ENCODE measurements at places on chromosomes 6 and 20.
A peak's percentile ranks its signal among the peaks of the same experiment; 100 is the strongest.

GRCh38 chr6:126914801-126915200 lies 203.7 kb upstream of the RSPO3 start:
- no peak for DNase-seq

DNA sequence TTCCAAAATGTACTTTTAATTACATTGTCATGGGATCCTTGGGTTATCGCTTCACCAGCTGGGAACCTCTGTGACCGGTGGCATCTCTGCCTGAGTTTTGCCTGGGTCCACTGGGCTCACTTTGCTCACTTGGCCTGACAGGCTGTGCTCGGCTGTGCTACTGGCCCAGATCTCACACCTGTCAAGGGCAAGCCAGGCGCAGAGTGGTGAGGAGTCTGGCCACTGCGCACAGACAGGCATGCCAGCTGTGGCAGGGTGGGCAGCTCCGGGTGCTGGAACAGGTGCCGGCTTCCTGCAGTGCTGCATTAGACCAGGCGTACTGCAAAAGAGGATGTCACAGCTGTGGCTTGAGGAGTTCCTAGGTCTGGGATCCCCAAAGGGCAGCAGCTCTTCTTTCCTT lies 489.8 kb downstream of the TENT5A start:
- DNase-seq = no peak

DNA sequence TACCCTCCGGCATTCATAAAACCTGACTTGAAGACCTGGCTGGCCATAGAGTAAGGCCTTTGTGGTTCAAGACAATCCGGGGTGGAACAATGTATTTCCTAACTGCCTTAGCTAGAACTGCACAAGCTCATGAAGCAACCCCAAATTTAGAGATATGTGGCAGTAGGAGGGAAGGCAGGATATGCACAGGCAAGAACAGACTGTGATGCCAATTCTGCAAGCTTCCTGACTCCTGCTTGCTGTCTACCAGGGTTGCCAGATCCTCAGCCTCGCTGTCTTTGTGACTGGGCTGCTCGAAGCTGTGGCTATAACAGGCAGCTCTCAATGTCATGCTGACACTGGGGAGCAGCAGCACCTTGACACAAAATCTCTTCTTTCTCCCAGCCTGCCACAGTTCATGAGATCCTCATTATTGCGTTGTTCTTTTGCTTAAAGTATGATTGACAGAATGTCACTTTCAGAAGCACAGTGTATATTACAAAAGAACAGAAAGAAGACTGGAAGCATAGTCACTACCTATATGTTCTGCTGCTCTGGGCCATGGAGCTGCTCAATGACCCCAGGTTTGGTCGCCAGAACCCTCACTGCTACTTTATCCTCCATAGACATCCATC lies 18.3 kb upstream of the SHLD1 start:
- DNase-seq = no peak

DNA sequence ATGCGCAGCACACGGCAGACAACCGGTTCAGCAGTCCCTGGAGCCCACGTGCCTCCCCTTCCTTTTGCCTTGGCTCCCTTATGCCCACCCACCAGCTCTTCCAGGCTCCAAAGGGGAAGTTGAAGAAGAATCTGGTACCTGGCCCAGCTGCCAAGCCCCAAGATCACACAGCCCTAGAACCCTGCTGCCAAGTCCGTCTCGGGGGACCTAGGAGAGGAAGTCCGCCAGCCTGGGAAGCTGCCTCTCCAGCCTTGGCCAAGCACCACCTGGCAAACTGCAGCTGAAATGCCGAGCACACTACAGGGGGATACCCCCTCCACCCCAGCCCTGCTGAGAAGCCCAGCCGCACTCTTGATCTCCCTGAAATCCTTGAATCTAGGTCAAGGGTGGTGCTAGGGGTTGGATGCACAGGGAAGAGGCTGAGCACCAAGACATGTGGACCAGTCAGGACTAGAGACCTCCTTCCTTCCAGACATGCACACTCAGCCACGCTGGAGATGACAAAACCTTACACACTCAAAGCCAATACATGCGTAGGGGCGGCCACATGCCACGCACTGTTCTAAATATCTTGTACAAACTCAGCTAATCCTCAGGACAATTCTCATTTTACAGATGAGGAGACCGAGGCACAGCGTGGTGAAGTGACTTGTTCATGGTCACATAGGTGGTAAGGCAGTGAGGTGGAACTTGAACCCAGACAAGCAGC lies 124.1 kb downstream of the PREX1 start:
- DNase-seq = no peak

DNA sequence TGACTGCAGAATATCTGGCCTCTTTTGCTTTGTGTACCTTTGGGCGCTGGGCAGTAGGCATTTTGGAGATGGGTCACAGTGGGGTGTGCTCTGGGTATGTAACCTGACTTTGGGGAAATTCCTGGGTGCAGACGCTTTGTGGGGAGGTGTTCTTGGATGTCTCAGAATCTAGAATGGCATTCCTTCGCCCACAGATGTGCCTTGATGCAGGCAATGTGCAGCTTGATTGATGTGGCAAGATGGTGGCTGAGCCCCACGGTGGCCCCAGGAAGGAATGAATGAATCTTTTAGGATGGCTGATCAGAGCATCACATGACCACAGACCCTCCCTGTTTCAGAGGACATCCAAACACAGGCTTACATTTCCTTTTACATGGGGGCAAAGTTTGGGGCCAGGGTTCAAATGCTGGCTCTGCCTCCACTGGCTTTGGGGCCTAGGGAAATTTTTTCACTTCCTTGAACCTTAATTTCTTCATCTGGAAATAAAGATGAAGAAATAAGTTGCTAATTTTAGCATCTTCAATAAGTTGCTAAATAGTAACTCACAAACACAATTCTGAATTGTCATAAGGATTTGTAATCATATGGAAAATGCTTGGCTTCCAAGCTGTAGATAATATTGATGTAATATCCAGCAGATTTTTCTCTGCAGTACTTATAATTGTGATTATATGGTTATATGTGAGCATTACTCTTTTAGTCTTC lies 5.6 kb downstream of the PPP1R16B start:
- no peak for DNase-seq

DNA sequence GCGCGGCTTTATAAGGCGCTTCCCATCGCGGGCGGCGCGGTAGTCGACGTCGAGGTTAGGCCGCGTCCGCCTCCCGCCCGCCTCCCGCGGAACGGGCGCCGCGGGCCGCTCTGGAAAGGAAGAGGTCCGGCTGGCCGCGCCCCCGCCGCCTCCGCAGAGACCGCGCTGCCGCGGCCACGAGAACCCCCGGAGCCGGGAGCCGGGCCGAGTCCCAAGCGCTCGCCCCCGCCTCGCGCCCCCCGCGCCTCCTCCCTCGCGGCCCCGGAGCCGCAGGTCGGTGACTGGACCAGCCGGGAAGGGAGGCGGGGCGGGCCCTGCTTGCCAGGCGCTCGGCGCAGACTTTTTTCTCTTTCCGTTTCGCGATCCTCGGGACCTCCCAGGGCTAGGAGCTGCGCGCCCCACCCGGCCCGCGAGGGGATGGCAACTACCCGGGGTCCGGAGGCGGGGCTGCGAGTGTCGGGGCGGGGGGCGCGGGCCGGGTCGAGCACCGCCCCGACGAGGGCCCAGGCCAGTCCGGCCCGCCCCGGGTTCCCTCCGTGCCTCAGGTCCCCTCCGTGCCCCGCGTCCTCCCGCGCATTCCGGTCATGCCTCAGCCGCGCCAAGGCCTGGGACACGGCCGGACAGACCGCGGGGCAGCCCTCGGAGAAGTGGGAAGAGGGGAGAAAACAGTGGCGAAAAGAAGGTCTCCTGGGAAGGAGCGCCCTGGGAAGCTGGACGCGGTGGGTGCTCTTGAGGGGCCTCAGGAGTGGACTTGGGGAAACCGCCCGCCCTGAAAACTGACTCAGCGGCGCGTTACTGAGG lies 417 bp upstream of the PXDC1 start:
- peak; percentile 94 for DNase-seq

- no peak for DNase-seq
Measured at GRCh38 chr6:74646461-74646860, 559.4 kb downstream of the COL12A1 start.

- DNase-seq = no peak
Measured at GRCh38 chr20:59971428-59971827, 13.2 kb downstream of the CDH26 start.

DNA sequence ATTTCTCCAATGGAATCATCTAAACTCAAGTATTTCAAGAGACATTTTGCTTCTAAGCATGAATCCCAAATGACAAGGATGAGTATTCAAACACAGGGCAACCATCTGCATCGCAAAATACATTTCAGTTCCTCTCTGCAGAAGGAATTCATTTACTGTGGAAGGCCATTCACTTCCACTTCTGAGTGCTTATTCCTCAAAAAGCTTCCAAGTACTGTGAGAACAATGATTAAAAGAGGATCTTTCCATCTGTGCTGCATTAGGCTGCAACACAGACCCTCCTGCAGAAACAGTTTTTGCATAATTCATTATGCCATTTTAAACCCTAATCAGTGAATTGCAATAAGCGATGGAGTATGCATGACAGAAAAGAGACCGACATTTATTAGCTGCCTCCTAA lies 52.5 kb downstream of the ARHGAP18 start:
- no peak for DNase-seq

GRCh38 chr20:55067158-55067825 lies 591.9 kb downstream of the DOK5 start:
- DNase-seq = no peak

DNA sequence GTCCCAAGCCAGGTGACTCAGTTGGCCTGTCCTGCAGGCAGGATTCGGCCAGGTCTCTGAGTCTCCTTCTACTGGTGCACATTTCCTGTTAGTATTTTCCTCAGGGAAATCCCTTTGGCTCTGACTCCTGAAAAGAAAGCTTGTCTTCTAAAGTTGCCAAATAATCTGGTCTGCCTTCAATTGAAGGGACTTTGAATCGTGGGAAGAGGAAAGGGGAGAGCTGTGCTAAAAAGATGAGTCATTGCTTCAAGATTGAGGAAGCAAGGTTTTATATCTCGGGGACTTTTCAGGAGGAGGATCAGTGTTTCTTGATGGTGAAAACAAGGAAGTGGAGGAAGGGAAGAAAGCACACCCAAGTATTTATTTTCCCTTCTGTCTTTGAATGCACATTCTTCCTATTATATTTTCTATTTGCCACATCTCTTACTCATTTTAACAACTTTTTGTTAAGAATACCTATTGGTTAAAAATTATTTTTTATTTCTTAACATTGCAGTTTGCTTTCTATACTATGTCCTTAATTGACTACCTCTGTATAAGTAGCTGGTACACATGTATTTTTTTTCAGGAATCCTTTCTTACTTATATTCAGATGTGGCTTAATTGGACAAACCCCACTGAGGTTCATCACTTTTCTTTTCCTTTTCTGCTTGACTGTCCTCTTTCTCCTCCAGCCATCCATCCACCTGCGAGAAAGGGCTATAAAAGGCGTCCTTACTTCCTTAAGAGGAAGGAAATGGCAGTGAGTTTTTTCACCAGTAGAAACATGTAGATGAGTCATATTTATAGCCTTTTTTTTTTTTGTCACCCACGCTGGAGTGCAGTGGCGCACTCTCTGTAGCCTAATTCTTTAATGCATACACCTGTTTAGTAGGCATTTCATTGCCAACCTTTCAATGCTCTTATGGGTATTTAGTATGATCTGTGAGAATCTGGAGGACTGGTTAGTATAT lies 15.0 kb upstream of the IFNGR1 start:
- DNase-seq = peak; percentile 70

DNA sequence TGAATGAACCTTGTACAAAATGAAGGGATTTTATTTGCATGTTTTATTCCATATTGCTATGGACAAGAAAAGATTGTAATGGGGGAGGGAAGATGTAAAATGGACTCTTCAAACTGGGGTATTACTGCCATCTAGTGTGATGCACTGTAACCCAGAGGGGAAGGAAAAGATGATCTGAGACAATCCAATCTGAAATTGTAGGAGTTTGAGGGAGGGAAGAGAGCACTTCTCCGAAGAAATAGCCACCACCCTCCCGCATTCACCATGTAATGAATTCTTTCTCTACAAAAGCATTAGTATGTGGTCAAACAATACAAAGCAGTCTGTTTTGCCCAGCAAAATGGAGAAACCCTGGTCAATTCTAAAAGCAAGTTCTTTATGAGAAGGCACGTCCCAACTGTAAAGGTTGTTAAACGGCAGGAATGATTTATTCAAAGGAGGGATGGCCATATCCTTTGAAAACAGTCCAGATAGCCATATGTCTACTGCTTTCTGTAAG lies 679.5 kb upstream of the NRSN1 start:
- DNase-seq = no peak

DNA sequence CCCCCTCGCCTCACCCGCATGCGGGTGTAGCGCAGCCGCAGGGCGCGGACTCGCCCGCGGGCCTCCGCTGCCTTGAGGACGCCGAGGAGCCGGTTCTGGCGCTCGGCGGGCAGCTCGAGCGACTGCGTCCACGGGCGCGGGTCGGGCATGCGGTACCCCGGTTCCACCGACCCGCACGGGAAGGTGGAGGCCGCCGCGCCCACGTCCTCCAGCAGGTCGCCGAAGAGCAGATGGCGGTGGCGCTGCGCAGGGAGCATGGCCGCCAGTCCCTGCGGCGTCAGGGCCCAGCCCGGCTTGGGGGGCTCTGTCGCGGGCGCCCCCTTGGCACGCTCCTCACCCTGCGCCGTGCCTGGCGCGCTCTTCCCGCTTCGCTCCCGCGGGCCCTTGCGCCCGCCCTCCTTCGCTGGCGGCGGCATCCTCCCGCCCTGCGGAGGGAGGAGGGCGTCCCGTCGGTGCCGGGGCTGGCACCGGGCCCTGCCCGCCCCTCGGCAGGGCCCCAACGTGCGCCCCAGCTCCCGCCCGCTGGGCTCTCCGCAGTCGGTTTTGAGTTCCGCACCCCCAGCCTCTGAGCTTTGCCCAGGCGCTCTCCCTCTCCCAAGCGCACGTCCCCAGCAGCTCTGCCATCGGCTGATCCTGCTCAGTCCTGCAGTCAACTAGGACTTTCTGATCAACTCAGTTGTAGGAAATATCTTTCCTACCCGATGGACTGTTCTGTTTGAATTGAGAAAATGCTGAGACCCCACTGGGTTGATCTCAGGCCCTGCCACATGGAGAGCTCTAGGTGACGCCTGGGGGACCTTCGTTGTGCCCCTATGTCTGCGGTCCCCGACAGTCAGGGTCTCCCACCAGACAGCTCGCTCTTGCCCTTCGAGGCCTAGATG lies at the start of gene LKAAEAR1:
Gene LKAAEAR1 (minus strand): TSS at position 595 of the 881 bp plus-strand sequence. CDS start 179 bp downstream, at position 416.
- DNase-seq = no peak

- no peak for DNase-seq
Measured at GRCh38 chr6:36267731-36268477, 2.0 kb upstream of the PNPLA1 start.

- DNase-seq = no peak
Measured at GRCh38 chr20:62557999-62558408, 82.2 kb upstream of the GATA5 start.
